Urinary bladder (tissue), 4 donors: ENCODE measurements at places on chromosomes 1 and 21. TPM values are rescaled to one million over a fixed set of nuclear protein-coding genes. Genes with fewer than 3 reads are reported as not detected.

GRCh38 chr21:46363698-46364097 is 39.7 kb downstream of the PCNT start:
- no peak for DNase-seq

GRCh38 chr1:53334312-53334711 is 6.4 kb upstream of the LRP8 start:
- DNase-seq: no peak

GRCh38 chr1:89609781-89610456 is 23.0 kb upstream of the LRRC8C start:
- DNase-seq: no peak

GRCh38 chr21:36274128-36274527 is 45.9 kb upstream of the MORC3 start:
- DNase-seq: no peak

DNA sequence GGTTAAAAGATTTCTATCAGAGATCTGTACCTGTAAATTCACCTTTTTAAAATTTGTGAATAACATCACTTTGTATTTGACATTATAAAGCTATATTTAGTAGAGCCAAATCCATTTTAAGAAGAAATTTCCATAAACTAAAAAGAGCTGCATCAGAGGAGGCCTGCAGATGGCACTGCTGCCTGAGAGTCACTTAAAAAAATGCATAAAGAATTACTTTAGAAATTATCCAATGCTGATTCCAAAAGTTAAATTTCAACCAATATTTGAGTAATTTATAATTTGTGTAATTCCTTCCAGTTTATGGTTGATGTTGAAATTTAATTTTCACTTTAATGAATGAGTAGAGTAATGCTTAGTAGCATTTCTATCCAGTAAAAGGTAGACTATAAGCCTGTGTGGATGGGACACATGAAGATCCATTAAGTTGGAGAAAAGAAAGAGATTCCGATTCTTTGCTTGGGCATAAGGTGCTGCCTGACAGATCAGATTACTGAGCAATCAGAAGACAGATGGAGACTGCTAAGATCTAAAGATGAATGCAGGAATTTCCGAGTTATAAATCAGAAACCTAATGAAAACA is 20.7 kb upstream of the RPE65 start:
- no peak for DNase-seq

- no peak for DNase-seq
These were observed 29.9 kb downstream of the PSMG1 start for GRCh38 chr21:39153373-39153772.

GRCh38 chr1:232793944-232794343 is 11.3 kb upstream of the MAP10 start:
- DNase-seq: no peak

GRCh38 chr1:149931212-149931790 is 3.7 kb upstream of the SF3B4 start:
- DNase-seq: no peak

DNA sequence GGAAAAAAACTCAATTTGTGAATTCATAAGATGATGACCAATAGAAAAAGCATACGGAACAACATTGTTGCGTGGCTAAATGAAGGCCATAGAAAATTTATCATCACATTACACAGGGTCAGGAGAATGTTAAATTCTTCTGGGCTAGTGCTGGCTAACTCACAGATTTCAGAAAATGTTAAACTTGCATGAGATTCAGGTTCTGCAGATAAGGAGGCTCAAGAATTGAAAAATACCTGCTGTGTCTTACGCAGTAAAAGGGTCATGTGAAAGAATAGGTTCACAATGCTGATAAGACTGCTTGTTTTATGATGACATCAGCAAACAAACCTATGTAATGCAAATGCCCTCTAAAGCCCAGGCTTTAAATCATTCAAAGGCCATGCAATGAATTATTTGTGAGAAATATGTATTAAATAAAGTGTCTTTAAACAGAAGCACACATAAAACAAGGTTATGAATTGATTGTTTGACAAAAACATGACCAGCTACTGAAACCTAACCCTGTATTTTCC is 378.8 kb downstream of the USP25 start:
- DNase-seq: no peak

Gene LCE1A
- total RNA-seq: not detected

Gene ITGB2
- 20.8 TPM for total RNA-seq

GRCh38 chr21:38806153-38806941 is 618 bp downstream of the ETS2 start:
- no peak for DNase-seq

Gene OR2L8
- total RNA-seq: 0.53 TPM

- DNase-seq: no peak
These were observed 28.9 kb upstream of the ADARB1 start for GRCh38 chr21:45045481-45045880.

- DNase-seq: no peak
These were observed 228.7 kb downstream of the BARHL2 start for GRCh38 chr1:90488451-90488850.

- no peak for DNase-seq
These were observed 30.2 kb upstream of the BECN2 start for GRCh38 chr1:241927321-241927720.

DNA sequence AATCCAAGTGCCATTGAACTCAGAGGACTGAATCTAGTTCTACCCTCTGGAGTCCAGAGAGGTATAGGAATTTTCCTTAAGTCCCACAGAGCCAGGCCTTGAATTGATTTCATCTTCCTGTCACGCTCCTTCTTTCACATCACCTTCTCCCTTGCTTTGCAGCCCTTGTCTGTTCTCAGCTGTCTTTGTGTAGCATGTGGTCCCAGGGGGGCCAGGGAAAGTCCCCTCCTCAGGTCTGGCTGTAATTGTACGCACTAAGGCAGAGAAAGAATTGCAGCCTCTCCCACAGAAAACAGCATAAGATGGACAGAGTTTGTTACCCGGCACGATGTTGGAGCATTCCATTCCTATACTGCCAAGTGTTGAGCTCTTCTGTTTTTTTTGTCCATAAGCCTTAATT is 153.6 kb downstream of the FAM78B start:
- DNase-seq: no peak

Gene KIF26B
- total RNA-seq: 12.2 TPM

DNA sequence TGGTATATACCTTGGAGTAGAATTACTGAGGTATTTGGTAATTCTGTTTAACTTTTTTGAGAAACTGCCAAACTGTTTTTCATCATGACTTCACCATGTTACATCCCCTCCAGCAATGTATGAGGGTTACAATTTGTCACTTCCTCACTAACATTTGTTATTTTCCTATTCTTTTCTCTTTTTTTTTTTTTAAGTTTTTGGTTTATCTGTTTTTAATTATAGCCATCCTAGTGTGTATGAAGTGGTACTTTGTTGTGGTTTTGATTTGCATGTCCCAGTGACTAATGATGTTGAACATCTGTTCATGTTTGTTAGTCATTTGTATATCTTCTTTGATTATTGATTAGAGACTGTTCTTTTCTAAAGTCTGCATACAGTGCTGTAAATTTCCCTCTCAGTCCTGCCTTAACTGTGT is 147.3 kb downstream of the HS2ST1 start:
- DNase-seq: no peak

Gene OR14K1
- total RNA-seq: not detected

Gene VSIG8
- total RNA-seq: not detected

Gene CDK11A
- total RNA-seq: 15.2 TPM

DNA sequence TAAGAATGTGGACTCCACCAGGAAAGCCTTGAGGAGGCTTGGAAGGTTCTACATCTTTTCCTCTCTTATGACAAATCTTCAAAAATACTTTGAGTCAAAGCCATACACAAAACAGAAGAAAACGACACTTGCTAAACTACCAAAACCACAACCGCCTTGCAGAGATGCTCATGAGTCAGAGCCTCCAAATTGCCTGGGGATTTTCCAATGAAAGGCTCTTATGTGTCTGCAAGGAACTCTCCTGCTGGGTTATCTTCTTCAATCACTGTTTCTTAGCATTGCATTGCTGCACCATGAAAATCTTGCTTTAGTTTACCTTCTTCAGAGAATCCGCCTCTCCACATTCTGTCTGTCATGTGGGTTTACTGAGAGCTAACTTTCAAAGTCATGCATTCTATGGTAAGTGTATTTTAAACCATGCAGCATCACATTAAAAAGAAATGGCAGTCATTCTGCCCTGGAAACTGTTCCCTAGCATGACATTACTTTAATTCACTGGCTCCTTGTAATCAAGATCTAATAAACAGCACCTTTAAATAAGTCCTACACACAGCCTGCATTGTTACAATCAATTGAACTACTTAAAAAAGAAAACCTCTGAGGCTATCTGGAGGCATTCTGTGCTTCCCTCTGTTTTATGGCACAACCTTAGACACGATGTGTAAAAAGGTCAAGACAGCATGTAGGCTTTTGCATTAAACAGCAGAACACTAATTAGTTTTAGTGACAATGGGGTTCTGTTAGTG is 210.0 kb upstream of the FOXD3 start:
- DNase-seq: no peak

Gene TBX15
- total RNA-seq: 5.2 TPM

Gene CRABP2
- 37.9 TPM for total RNA-seq

- DNase-seq: no peak
These were observed 1461.0 kb downstream of the AMY1C start for GRCh38 chr1:105210747-105211146.

Gene MIS18A
- 11.6 TPM for total RNA-seq

GRCh38 chr1:63886340-63886739 is 112.5 kb downstream of the ROR1 start:
- no peak for DNase-seq

Gene COL6A1
- total RNA-seq: 678 TPM

DNA sequence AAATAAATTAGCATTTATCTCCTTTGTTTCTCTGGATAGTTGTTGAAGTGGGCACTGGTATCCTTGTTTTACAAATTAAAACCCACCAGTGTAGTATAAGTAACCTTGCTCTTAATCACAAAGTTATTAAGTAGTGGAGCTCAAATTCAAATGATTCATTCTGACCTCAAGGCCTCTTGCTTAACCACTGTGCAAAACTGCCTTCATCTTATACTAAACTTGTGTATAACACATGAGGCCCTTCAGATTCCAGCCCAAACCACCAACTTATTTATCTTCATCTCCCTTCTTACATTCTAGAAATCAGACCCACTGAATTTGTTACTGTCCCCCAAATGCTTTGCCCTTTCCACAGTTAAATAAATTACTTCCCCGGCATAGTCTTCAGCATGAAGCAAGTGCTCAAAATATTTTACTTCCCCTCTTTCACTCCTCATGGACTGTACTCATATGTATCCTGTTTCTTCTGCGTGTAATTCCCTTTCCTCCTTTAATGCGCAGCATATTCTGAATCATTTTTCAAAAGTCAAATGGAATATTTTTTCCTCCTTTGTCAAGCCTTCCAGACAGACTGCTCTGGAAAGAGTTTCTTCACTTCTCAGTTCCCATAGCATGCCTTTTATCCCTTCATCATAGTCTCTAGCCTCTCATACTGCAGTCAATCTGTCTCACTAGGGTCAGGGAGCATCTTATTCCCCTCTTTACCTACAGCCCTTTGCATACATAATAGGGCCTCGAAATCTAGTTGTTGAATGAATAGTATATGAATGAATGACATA is 19.0 kb upstream of the DNASE2B start:
- no peak for DNase-seq

- DNase-seq: no peak
These were observed 430.9 kb downstream of the HLX start for GRCh38 chr1:221310180-221310579.

Gene SGIP1
- 8.4 TPM for total RNA-seq

Gene BRDT
- not detected for total RNA-seq

DNA sequence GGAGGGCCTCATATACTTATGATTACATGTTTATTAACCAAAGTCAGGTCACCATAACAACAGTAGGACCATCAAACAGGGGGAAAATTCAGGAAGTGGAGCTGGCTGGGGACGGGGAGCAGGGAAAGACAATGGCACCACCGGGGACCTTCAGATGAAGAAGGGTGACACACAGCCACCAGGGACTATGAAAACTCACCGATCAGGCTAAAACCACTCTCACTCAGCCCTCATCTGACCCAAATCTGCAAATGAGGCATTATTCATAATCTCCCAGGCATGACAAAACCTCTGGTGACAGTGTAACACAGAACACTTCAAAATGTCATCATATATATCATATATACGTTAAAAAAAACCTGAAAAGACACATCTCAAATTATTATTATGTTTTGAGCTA is 11.2 kb downstream of the MKNK1 start:
- no peak for DNase-seq

Gene ZNF695
- 2.7 TPM for total RNA-seq

Gene C1orf87
- not detected for total RNA-seq

- no peak for DNase-seq
These were observed 22.1 kb upstream of the GBP2 start for GRCh38 chr1:89147678-89148658.
